M059J (cell line): ENCODE measurements at places on chromosomes 6 and 20. TPM values are rescaled to one million over a fixed set of nuclear protein-coding genes. Genes with fewer than 3 reads are reported as not detected.

DNA sequence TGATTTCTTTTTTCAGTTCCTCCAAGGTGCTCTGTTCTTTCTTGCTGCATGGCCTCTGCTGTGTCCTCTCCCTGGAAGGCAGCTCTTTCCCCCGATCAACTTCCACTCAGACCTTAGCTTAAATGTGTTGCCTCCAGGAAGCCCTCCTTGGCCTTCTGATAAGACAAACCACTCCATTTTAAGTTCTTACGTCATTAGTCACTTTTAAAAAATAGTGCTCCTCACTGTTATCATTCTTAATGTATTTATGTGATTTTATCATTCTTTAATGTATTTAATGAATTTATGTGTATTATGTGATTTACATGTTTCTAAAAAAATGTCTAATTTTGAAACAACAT lies 12.2 kb upstream of the MANBAL start:
- no peak for DNase-seq

- DNase-seq = peak; percentile 90
Observed at GRCh38 chr6:53119772-53120409, 28.8 kb downstream of the GCM1 start.

- peak; percentile 98 for DNase-seq
Observed at GRCh38 chr6:16345449-16346330, 107.3 kb downstream of the GMPR start.

- DNase-seq = no peak
Observed at GRCh38 chr20:61700595-61701140, 365.0 kb downstream of the TAF4 start.

GRCh38 chr6:166592821-166593220 lies 6.3 kb upstream of the RAMACL start:
- DNase-seq = peak; percentile 52

DNA sequence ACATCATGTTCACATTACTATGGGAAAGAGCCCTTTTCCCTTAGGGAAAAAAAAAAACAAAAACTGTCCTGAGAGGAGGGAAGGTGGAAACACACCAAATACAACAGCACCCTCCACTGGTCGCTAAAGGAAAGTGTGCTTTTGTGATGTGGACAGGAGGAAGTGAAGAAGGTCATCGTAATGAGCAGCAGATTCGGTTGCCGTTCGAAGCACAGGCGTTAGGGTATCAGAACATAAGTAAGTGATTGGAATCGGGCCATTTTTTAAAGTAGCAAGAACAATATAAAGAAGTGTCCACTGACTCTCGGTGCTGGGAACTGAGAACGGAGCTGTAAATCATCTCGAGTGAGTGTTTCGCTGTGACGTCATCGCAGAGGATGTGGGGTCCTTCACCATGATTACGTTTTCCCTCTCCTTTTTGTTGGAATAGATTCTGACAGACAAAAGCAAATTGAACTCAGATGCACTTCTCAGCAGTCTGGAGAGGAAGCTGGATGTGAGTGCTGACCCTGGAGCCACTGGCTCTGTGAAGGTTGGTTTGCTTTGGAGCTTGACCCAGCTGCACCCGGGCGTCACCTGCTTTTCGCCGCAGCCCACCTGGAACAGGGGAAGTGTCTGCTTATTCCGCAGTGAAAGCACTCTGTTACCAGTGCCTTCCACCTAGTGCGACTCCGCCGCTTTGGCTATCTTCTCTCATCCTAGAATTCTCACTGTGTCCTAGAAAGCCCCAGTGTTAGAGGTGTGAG lies 203.6 kb upstream of the GMDS start:
- DNase-seq = peak; percentile 82

DNA sequence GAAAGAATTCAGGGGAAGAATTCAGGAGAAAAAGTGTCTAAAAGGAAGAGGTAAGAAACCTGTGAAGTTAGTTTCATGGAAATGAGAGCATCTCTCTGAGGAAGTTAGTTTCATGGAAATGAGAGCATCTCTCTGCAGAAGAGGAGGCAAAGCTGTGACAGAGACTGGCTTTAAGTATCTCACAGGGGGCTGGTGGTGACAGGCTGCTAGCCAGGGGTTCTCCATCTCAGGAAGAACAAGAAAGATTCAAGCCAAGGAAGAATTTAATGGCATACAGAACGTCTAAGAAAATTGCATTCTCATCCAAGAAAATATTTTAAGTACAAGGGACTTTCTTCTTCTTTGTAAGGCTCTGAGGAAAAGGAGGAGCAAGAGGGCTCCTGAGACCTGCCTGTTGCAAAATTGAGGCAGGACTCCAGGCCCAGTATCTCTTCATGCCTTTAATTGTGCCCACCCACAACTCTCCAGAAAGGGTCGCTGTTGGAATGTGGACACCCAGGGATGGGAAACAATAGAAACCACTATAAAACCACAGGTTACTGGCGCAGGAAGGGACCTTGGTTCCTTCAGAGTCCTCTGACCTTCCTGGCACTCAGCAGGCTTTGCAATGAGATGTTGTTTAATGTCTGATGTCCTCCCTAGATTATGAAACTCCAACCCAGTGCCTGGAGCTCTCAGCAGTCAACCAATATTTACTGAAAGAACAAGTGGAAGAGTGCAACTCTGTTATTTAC lies 136.8 kb downstream of the FNDC1 start:
- no peak for DNase-seq

Gene BEND3
- total RNA-seq = 1.8 and 4.3 TPM in 2 replicates

- peak; percentile 93 for DNase-seq
Observed at GRCh38 chr6:43809417-43810305, 39.6 kb downstream of the VEGFA start.

DNA sequence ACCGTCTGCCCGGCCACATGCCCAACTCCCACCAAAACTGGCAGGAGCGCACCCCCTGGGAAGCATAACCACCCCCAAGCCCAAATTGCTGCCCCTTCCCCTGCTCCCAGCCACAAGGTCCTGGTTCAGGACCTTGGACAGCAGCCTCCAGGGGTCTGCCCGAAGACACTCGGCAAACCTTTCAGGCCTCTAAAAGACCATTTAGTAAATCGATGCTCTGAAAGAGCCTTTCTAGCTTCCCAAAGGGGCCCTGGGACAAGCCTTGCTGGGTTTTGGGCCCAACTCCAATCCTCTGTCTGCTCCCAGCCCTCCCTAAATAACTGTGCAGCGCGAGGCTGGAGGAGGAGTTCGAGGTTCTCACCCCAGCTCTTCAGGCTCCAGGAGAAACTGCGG lies 30.5 kb downstream of the GRM4 start:
- peak; percentile 38 for DNase-seq

Gene BPIFB3
- not detected in 2 replicates for total RNA-seq

- DNase-seq = peak; percentile 24
Observed at GRCh38 chr6:75759207-75759606, 10.2 kb downstream of the MYO6 start.

Gene TFB1M
- 18.5 and 25.1 TPM in 2 replicates for total RNA-seq

Gene MAP7
- total RNA-seq = 0.15 and 0.49 TPM in 2 replicates

Gene SSTR4
- total RNA-seq = not detected in 2 replicates

Gene MYLK4
- total RNA-seq = 0.76 and 1.2 TPM in 2 replicates

Gene DEFB124
- not detected in 2 replicates for total RNA-seq

Gene OR2H2
- total RNA-seq = not detected in 2 replicates

DNA sequence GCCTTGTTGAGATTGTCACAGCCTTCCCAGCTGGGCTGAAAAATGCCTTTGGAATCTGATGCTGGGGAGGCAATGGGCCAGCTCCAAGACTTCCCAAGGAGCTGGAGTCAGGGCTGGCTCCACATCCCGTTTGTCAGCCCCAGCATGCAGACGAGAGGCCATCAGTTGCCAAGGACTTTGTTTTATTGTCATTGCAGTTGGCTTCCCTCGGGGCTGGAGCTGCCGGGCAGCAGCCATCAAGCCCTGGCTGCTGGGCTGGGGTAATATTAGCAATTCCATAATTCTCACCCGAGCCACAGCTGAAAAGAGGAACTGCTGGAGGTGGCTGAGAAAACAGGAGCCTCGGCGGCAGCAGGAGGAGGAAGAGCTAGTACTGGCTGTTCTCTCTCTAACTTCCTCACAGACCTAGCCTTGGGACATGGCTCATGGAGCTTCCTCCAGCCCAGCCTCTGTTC lies 182.5 kb downstream of the CDC5L start:
- peak; percentile 51 for DNase-seq

- DNase-seq = peak; percentile 58
Observed at GRCh38 chr20:17856024-17856564, 112.5 kb downstream of the SNX5 start.

Gene DYNLT2
- total RNA-seq = 0.76 and 1.1 TPM in 2 replicates

DNA sequence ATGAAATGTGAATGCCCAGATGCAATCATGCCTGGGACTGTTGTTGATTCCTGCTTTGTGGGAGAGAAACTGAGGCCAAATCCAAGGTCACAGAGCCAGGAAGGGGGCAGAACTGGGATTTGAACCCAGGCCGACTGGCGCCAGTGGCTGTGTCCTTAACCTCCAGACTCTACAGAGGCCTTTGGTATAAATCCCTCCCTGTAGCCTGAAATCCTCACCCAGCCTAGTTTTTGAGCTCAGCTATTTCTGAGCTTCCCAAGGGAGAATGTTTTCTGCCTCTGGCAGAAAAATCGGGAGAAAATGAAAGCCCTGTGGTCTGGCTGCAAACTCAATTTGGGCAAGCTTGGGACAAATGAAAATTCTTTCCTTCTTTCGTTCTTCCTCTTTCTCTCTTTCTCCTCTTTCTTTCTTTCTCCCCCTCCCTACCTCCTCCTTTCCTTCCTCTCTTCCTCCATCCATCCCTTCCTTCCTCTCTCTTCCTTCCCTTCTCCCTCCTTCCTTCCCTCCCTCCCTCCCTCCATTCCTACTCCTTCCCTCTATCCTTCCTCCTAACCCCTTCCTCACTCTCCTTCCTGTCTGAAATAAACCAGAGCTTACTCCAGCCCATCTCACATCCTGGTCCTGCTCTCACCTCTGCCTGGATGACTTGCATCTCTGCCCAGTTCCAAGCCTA lies 34.9 kb downstream of the SNAI1 start:
- no peak for DNase-seq

Gene GSTA4
- 26.2 and 28.8 TPM in 2 replicates for total RNA-seq

DNA sequence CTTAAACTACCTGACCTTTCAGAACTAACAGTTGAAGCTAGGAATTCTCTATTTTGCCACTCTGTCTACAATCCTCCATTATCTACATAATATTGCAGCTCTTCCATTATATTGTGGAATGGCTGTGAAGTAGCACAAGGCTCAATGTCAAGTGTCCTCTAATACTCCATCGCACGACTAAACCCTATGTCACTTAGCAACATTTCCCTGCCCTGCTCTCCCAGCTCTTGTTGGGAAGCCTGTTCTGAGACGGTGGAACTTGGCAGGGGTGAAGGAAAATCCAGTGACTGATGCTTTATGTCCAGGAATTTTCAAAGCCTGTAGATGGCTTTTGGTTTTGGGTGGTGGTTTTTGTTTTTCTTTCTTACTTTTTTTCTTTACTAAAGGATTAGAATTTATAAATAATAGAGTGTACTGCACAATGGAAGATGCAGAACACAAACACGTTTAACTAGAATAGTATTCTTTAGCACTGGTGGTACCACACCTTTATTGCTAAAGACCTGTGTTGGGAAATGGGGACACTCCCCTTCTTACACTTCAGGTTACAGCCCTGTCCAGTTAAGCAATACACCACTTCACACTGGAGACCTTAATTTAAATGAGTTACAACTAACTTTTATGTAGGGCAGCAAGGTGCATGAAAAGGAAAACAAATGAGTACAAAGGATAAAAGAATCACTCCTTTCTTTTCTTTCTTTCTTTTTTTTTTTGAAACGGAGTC lies 20.7 kb upstream of the AMD1 start:
- no peak for DNase-seq

Gene DEFB110
- not detected in 2 replicates for total RNA-seq

Gene BTN3A1
- 72.0 and 72.7 TPM in 2 replicates for total RNA-seq

Gene ADGB
- not detected in 2 replicates for total RNA-seq

Gene SLC22A16
- total RNA-seq = 0.42 TPM in 1 of 2 replicates, not detected in the other

Gene CHRNA4
- not detected in 2 replicates for total RNA-seq

DNA sequence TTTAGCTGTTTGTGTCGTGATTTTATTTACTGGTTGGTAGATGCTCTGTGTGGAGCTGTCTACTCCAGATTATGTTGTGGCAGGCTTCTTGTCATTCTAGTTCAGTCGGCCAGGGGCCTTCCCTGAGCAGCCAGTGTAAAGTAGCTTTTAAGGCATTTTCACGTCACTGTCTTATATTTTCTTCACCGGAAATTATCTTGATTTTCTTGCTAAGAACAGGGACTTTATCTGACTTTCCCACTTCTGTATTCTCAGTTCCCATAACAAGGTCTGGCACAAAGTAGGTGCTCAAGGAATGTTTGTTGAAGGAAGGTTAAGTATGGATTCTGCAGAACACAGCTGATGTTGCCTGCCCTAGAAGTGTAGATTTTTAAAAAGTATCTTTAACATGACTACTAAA lies 868 bp downstream of the LTV1 start:
- DNase-seq = no peak

Gene CENPW
- total RNA-seq = 32.1 and 43.3 TPM in 2 replicates

GRCh38 chr6:81895511-81896185 lies 143.2 kb upstream of the TENT5A start:
- DNase-seq = peak; percentile 95
